Activated T-cell treated with anti-CD3 and anti-CD28 coated beads, Interleukin-2, amount 50 U/mL, for 24 hours (primary cell): ENCODE measurements at places on chromosomes 11 and 22.

DNA sequence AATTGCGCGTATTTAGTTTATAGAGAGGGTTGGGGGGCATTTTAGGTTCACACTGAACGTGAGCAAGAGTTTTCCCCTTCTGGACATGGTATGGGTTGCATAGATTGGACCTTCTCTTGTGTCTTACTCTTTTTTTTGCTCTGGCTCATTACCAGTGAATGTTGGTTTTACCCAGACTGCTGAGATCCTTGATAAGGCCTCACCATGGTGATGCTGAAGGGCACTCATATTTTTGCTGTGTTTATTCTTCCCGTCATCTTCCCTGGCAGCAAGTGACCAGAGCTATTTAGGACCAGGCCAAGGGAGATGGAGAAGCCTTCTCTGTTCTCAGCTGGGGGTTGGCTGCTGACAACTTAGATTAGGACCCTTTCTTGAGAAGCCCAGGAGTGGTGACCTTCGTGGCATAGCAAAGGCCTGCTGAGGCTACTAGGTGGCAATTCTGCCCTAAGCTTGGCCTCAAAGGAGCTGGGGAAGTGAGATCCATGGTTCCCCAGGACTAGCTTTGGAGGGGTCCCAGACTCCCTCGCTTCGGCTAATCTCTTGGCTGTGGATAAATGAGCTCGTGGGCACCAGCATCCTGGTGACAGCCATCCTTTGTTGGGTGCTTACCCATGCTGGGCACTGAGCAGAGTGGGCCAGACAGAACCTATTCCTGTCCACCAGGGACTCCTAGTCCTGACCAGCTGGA, 47.3 kb downstream of the GRIK4 start:
- DNase-seq, result no peak
- no peak overlapping the region for H3K4me3 ChIP-seq
- no peaks in the 10 kb centered on the region for H3K36me3 ChIP-seq
- H3K27me3 ChIP-seq, result peaks cover 39% of the 10 kb centered on the region
- no peaks in the 10 kb centered on the region for H3K4me1 ChIP-seq

DNA sequence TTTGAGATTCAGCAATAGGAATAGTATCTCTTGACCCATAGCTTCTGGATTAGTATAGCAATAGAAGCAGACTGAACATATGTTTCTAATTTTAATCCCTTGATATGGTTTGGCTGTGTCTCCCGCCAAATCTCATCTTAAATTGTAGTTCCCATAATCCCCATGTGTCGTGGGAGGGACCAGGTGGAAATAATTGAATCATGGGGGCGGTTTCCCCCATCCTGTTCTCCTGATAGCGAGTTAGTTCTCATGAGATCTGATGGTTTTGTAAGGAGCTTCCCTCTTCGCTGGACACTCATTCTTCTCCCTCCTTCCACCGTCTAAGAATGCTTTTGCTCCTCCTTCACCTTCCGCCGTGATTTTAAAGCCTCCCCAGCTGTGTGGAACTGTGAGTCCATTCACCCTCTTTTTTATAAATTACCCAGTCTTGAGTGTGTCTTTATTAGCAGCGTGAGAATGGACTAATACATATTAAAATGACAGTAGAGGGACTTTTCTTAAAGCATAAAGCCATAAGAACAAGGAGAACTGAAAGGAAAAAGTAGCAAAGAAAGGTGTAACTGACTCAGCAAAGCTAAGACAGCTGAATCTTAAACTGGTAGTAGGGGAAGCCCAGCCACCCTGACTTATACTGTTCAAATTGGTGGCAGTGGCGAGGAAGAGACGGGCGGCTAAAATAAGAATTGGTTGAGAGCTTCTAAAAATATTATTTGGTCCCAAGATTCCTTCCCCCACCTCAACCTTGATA, 20.3 kb upstream of the SLN start:
- no peaks in the 10 kb centered on the region for H3K4me1 ChIP-seq
- DNase-seq, result no peak
- H3K27ac ChIP-seq, result no peak overlapping the region

- no peak for DNase-seq
- H3K36me3 ChIP-seq, result no peaks in the 10 kb centered on the region
- no peak overlapping the region for H3K27ac ChIP-seq
- H3K4me1 ChIP-seq, result peaks cover 6% of the 10 kb centered on the region
These were observed 6.8 kb upstream of the PLAAT3 start for GRCh38 chr11:63621071-63621470.

DNA sequence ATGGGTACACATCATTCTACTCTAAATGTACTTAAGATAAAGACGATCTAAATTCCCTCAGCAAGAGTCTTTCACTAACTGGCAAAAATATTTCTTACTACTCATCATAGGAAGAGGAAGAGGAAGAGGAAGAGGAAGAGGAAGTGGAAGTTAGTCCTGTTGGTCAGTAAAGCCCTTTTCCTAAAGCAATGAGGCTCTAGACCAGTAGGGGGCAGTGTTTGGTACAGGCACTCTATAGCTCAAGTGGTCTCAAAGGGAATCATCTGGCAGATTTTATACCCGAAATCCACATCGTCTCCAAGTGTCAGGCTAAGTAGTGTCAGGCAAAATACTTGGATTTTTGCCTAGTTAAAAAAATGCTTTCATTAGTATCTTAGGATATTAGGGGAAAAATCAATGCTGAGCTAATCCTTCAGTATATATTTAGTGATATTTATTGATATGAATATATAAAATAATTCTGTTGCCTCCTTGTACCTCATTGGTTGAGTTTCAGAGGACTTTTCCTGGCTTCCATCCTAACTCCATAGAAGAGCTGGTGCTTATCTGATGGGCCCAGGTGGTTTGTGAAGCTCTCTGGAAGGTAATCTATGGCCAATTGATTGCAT, 7.7 kb downstream of the BLID start:
- H3K27ac ChIP-seq, result no peak overlapping the region
- no peaks in the 10 kb centered on the region for H3K36me3 ChIP-seq
- no peaks in the 10 kb centered on the region for H3K4me1 ChIP-seq
- DNase-seq, result no peak

- peaks cover 77% of the 10 kb centered on the region for H3K36me3 ChIP-seq
- no peaks in the 10 kb centered on the region for H3K27me3 ChIP-seq
- peaks cover 6% of the 10 kb centered on the region for H3K4me1 ChIP-seq
- peak overlapping the region; percentile 66 for H3K27ac ChIP-seq
These were observed 15.9 kb upstream of the NFRKB start for GRCh38 chr11:129911298-129911697.

GRCh38 chr11:60631944-60632343, 67.5 kb upstream of the MS4A8 start:
- peaks cover 43% of the 10 kb centered on the region for H3K27me3 ChIP-seq
- H3K27ac ChIP-seq, result no peak overlapping the region
- no peak for DNase-seq
- no peak overlapping the region for H3K4me3 ChIP-seq
- no peaks in the 10 kb centered on the region for H3K4me1 ChIP-seq
- H3K36me3 ChIP-seq, result no peaks in the 10 kb centered on the region

GRCh38 chr11:27281740-27282590, 81.0 kb downstream of the CCDC34 start:
- H3K4me1 ChIP-seq, result no peaks in the 10 kb centered on the region
- peaks cover 13% of the 10 kb centered on the region for H3K27me3 ChIP-seq
- no peak overlapping the region for H3K27ac ChIP-seq
- H3K4me3 ChIP-seq, result no peak overlapping the region

DNA sequence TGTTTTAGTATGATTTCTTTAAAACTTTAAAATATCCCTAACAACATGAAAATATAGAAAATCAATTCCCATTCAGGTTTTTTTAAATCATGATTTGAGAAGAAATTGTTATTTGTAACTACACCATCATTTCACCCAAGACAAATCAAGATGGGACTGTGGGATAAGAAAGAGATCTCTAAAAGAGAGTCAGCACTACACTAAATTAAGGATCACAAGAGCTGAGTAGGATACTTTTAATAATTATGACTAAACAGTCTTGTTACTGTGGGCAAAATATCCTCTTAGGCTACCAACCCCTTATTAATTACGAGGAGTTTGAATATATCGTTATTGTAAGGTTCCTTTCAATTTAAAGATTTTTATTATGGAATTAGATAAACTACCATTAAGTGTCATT, 3.0 kb downstream of the GAS2 start:
- H3K27me3 ChIP-seq, result peaks cover 51% of the 10 kb centered on the region
- no peak for DNase-seq
- peaks cover 17% of the 10 kb centered on the region for H3K4me1 ChIP-seq
- H3K36me3 ChIP-seq, result no peaks in the 10 kb centered on the region
- H3K4me3 ChIP-seq, result no peak overlapping the region

GRCh38 chr22:35739076-35739930, 21.6 kb downstream of the APOL5 start:
- H3K4me1 ChIP-seq, result no peaks in the 10 kb centered on the region
- no peaks in the 10 kb centered on the region for H3K36me3 ChIP-seq
- H3K4me3 ChIP-seq, result no peak overlapping the region
- no peaks in the 10 kb centered on the region for H3K27me3 ChIP-seq

GRCh38 chr11:86058360-86058759, 10.5 kb downstream of the PICALM start:
- no peak for DNase-seq
- no peak overlapping the region for H3K4me3 ChIP-seq
- peaks cover 91% of the 10 kb centered on the region for H3K4me1 ChIP-seq
- peak overlapping the region; percentile 51 for H3K27ac ChIP-seq

GRCh38 chr22:39209756-39210155, 35.0 kb downstream of the PDGFB start:
- peak; percentile 20 for DNase-seq
- H3K27me3 ChIP-seq, result peaks cover 20% of the 10 kb centered on the region
- no peaks in the 10 kb centered on the region for H3K36me3 ChIP-seq

DNA sequence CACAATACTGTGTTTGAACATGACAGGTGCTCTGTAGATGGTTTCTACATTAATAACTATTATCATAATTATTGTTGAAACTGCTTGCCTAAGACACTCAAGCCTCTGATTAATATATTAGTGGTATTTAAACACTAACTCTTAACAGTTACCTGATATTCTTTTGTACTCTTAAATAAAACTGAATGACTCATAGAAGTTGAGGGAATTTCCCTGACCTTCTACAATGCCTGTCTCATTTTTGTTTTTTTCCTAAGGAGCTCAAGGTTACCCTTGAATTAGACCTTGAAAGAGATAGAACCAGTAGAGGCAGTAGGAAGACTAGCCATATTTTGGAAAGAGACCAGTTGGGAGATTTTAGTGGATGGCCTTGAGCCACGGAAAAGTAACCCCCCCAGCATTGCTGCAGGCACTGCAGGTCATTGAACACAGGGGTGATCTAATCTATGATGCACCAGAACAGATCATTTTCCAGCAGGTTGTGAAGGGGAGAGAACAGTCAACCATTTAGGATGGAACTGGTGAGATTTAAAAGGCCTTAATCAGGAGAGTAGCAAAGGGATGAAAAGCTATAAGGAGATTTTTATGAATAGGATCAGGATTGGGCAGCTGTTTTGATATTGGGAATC, 148.3 kb downstream of the PGR start:
- no peaks in the 10 kb centered on the region for H3K36me3 ChIP-seq
- no peaks in the 10 kb centered on the region for H3K4me1 ChIP-seq
- H3K27me3 ChIP-seq, result no peaks in the 10 kb centered on the region

DNA sequence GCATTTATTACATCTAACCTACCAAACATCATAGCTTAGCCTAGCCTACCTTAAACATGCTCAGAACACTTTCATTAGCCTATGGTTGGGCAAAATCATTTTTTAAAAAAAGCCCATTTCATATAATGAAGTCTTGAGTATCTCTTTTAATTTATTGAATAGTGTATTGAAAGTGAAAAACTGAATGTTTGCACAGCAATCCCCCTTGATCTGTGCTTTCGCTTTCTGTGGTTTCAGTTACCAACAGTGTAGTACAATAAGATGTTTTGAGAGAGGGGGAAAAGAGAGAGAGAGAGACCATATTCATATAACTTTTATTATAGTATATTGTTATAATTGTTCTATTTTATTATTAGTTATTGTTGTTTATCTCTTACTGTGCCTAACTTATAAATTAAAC, 8.4 kb upstream of the MAP6 start:
- no peak for DNase-seq
- H3K27ac ChIP-seq, result no peak overlapping the region
- no peaks in the 10 kb centered on the region for H3K36me3 ChIP-seq
- peaks cover 51% of the 10 kb centered on the region for H3K27me3 ChIP-seq
- no peak overlapping the region for H3K4me3 ChIP-seq

- peaks cover 20% of the 10 kb centered on the region for H3K27me3 ChIP-seq
- no peak overlapping the region for H3K4me3 ChIP-seq
- H3K27ac ChIP-seq, result no peak overlapping the region
- no peaks in the 10 kb centered on the region for H3K36me3 ChIP-seq
- H3K4me1 ChIP-seq, result peaks cover 8% of the 10 kb centered on the region
These were observed 7.5 kb downstream of the FXYD6 start for GRCh38 chr11:117868815-117869561.

- peaks cover 13% of the 10 kb centered on the region for H3K4me1 ChIP-seq
- no peak overlapping the region for H3K4me3 ChIP-seq
- H3K36me3 ChIP-seq, result peaks cover 37% of the 10 kb centered on the region
- H3K27ac ChIP-seq, result no peak overlapping the region
- no peaks in the 10 kb centered on the region for H3K27me3 ChIP-seq
These were observed 25.3 kb downstream of the PPARA start for GRCh38 chr22:46175631-46176030.

DNA sequence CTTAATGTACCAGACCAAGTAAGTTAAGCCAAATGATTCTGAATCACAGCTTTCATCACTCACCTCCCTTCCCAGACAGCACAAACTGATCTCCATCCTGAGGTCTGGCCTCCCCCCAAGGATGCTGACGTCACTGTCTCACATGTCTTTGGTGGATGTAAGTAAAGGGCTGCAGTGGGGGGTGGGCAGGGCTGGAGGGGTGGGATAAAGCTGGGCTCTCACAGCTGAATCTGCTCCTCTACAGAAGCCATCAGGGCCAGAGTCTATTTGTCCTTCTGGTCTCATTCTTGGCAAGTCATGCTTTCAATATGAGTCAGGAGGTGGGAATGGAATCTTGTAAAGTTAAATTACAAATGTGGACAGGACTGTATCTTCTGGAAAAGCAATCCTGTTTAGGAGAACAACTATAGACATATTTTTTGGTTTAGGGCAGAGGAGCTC, 32.7 kb downstream of the P4HA3 start:
- no peaks in the 10 kb centered on the region for H3K4me1 ChIP-seq
- no peaks in the 10 kb centered on the region for H3K36me3 ChIP-seq
- no peak for DNase-seq
- H3K4me3 ChIP-seq, result no peak overlapping the region
- H3K27me3 ChIP-seq, result peaks cover 2% of the 10 kb centered on the region

DNA sequence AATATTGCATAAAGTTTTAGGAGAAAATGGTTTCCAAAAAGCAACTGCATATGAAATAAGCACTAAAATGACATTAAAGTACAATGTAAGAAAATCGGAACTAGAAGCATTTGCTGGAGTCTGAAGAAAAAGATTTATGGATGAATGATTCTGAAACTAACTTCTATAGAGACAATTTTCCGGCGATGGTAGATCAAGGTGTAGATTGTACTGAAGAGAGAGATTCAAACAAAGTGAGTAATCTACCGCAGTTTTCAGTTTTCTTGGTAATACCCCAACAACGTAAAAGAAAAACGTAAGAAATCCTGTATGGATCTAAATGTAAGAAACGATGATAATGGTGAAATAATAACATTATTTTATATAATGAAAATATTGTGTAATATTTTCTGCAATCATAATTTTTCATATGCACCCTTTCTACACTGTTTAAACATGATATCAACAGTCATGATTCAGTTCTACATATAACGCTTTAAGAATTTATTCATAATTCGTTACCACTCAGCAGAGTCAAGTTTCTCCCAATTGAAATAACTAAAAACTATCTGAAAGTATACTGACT, 1.8 kb upstream of the CDPF1 start:
- peak overlapping the region; percentile 79 for H3K4me3 ChIP-seq
- H3K27me3 ChIP-seq, result no peaks in the 10 kb centered on the region
- peaks cover 4% of the 10 kb centered on the region for H3K36me3 ChIP-seq
- no peak for DNase-seq
- H3K4me1 ChIP-seq, result peaks cover 40% of the 10 kb centered on the region
